CD4-positive, alpha-beta T cell (primary cell): ENCODE measurements at places on chromosomes 2 and 18. TPM values are rescaled to one million over a fixed set of nuclear protein-coding genes. Genes with fewer than 3 reads are reported as not detected.
A peak's percentile ranks its signal among the peaks of the same experiment; 100 is the strongest.

The ZNF892 gene
- total RNA-seq = 0.82 TPM

The GPR45 gene
- not detected for total RNA-seq

The CCDC85A gene
- not detected for total RNA-seq

The TXNDC2 gene
- total RNA-seq = not detected

The LANCL1 gene
- total RNA-seq = 23.3 TPM

The SULT1C4 gene
- not detected for total RNA-seq

The FHOD3 gene
- not detected for total RNA-seq

The GATA6 gene
- total RNA-seq = 0.08 TPM

The LRRTM4 gene
- total RNA-seq = not detected

DNA sequence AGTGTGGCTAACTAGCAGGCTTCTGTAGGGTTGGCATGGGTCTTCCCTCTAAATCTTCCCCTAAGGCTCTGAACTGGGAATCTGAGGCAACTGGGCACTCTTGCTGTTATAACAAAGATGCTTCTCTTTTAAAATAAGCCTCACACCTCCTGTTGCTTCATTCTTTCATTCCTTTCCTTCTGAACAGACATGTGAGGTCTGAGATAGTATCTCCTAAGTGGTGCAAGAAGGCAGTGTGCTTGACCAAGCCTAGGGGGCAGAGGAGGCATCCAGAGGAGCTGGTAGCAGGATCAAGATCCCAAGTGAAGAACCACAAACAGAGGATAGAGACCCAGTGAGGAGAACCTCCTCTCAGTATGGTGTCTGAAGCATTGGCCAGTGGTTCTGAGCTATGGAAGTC is 90.9 kb downstream of the TTC27 start:
- no peak overlapping the region for H3K27ac ChIP-seq
- DNase-seq = no peak
- no peak overlapping the region for H3K4me3 ChIP-seq
- no peaks in the 10 kb centered on the region for H3K27me3 ChIP-seq
- no peaks in the 10 kb centered on the region for H3K4me1 ChIP-seq
- peaks cover 8% of the 10 kb centered on the region for H3K36me3 ChIP-seq

GRCh38 chr18:73880387-73880786 is 267.2 kb downstream of the FBXO15 start:
- no peaks in the 10 kb centered on the region for H3K4me1 ChIP-seq
- no peak for DNase-seq
- H3K36me3 ChIP-seq = no peaks in the 10 kb centered on the region
- no peak overlapping the region for H3K4me3 ChIP-seq
- H3K27ac ChIP-seq = no peak overlapping the region

GRCh38 chr18:31487246-31488015 is 10.5 kb upstream of the DSG2 start:
- no peak overlapping the region for H3K27ac ChIP-seq
- no peaks in the 10 kb centered on the region for H3K27me3 ChIP-seq
- H3K4me1 ChIP-seq = no peaks in the 10 kb centered on the region
- DNase-seq = no peak
- H3K36me3 ChIP-seq = no peaks in the 10 kb centered on the region

GRCh38 chr2:65867446-65867845 is 435.0 kb upstream of the SPRED2 start:
- no peak overlapping the region for H3K27ac ChIP-seq
- H3K4me1 ChIP-seq = no peaks in the 10 kb centered on the region
- no peak for DNase-seq
- H3K4me3 ChIP-seq = no peak overlapping the region
- peaks cover 4% of the 10 kb centered on the region for H3K27me3 ChIP-seq
- no peaks in the 10 kb centered on the region for H3K36me3 ChIP-seq

DNA sequence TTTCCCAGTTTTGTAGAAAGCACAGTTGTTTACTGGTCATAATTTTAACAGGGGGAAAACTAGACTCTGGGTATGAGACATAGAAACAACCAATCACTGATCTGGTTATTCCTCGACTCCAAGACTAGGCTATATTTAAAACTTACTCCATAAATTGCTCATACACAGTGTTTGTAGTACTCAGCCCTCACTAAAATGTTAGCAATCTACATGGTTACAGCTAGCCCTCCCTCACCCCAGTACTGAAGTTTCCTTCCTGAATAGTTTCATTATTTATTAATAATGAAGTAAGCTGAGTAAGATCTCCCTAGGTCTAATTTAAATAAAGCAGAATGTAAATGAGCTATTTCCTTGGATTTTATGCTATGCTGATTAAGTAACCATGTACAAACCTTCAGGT is 275.1 kb downstream of the CDH20 start:
- no peak for DNase-seq
- peaks cover 6% of the 10 kb centered on the region for H3K27me3 ChIP-seq
- no peak overlapping the region for H3K27ac ChIP-seq
- H3K36me3 ChIP-seq = no peaks in the 10 kb centered on the region
- H3K4me1 ChIP-seq = no peaks in the 10 kb centered on the region

- no peaks in the 10 kb centered on the region for H3K27me3 ChIP-seq
- no peaks in the 10 kb centered on the region for H3K4me1 ChIP-seq
- no peak overlapping the region for H3K27ac ChIP-seq
- peaks cover 32% of the 10 kb centered on the region for H3K36me3 ChIP-seq
Observed at GRCh38 chr2:64630752-64631151, 23.0 kb downstream of the SERTAD2 start.

DNA sequence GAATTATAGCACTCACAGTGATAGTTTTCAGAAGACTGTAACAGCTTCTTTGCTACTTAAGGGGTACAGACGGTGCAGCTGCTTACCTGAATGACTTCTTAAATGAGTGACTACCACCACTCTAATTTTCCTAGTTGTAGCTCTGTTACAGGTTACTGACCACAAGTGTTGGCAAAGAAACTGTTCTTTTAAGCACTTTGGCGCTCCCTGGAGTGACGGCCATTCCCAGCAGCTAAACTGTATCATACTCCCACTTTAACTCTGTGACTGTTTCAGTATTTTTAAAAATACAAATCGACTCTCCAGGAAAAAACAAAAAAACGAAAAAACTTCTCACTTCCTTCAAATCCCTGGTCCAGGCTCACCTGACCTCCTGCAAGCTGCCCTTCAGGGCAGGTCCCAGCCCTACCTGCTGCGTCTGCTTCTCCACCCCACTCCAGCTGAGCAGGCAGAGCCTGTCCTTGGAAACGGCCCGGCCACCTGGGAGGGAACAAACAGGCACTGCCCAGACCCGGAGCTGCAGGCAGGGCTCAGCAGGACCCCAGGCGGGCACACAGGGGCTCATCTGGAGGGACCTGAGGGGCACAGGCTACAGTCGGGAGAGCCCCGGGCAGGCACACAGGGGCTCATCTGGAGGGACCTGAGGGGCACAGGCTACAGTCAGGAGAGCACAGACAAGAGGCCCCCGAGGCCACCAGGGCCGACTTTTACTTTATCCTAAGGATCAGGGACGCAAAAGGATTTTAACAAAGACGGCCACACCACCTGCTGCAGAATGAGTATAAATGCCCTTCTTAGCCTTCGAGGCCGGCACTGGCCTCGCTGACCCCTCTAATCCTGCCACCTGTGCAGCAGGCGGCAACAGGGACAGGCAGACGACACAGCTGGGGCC is 24.5 kb downstream of the SLC66A2 start:
- H3K4me1 ChIP-seq = peaks cover 3% of the 10 kb centered on the region
- no peak overlapping the region for H3K4me3 ChIP-seq
- H3K27ac ChIP-seq = no peak overlapping the region
- H3K27me3 ChIP-seq = no peaks in the 10 kb centered on the region
- DNase-seq = no peak
- H3K36me3 ChIP-seq = peaks cover 33% of the 10 kb centered on the region

- H3K27me3 ChIP-seq = no peaks in the 10 kb centered on the region
- H3K4me3 ChIP-seq = no peak overlapping the region
- H3K4me1 ChIP-seq = no peaks in the 10 kb centered on the region
- H3K27ac ChIP-seq = no peak overlapping the region
- H3K36me3 ChIP-seq = no peaks in the 10 kb centered on the region
Observed at GRCh38 chr2:191335875-191336464, 90.8 kb downstream of the MYO1B start.

- H3K27ac ChIP-seq = no peak overlapping the region
- H3K27me3 ChIP-seq = no peaks in the 10 kb centered on the region
- H3K4me1 ChIP-seq = no peaks in the 10 kb centered on the region
- H3K4me3 ChIP-seq = no peak overlapping the region
- DNase-seq = no peak
- no peaks in the 10 kb centered on the region for H3K36me3 ChIP-seq
Observed at GRCh38 chr18:44636241-44636640, 44.4 kb upstream of the SETBP1 start.

GRCh38 chr2:69065735-69066336 is 52.9 kb downstream of the ANTXR1 start:
- H3K27ac ChIP-seq = no peak overlapping the region
- H3K36me3 ChIP-seq = no peaks in the 10 kb centered on the region
- no peak for DNase-seq
- peaks cover 14% of the 10 kb centered on the region for H3K27me3 ChIP-seq

DNA sequence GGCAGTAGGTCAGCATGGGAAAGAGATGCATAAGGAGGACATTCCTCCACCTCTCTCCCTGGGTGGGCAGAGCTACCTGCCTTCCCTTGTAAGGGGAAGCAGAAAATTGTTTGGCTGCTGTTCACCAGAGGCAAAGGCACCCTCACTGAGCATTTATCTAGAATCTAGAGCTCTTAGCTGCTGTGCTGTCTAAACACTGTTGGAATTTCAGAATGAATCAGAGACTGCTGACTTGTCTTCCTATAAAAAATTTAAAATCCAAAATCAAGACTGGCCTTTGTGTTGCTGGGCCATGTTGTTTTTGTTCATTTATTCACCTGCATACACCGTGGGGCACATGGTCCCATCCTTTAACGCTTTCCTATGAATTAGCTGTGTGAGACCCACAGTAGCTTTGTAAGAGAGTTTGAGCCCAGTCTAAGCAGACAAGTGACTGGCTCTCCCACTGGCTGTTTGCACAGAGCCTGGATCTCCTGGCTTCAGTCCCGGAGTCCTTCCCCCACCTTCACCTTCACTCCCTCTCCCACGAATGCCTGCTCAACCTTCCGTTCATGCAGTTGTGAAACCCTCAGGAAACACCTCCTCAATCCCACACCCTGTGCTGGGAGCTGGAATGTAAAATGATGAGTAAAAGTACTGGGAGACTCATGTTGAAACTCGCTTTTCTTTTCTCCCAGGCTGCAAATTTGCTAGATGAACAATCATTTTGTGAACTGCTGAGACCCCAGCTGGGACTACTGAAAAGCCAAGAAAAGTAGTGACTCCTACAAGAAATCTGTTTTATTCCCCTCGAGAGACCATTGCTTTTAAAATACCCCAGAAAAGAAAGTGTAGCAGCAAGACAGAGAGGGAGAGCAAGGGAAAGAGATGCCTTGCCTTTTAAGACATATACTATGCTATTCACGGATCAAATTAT is 76.2 kb downstream of the FAM168B start:
- DNase-seq = no peak
- no peak overlapping the region for H3K27ac ChIP-seq
- H3K27me3 ChIP-seq = peaks cover 6% of the 10 kb centered on the region
- no peaks in the 10 kb centered on the region for H3K36me3 ChIP-seq
- no peaks in the 10 kb centered on the region for H3K4me1 ChIP-seq

- H3K4me1 ChIP-seq = no peaks in the 10 kb centered on the region
- H3K4me3 ChIP-seq = no peak overlapping the region
- no peaks in the 10 kb centered on the region for H3K36me3 ChIP-seq
- H3K27ac ChIP-seq = no peak overlapping the region
- no peaks in the 10 kb centered on the region for H3K27me3 ChIP-seq
Observed at GRCh38 chr2:221104361-221104811, 467.7 kb downstream of the EPHA4 start.

- H3K4me1 ChIP-seq = peaks cover 10% of the 10 kb centered on the region
- no peaks in the 10 kb centered on the region for H3K27me3 ChIP-seq
- no peak overlapping the region for H3K27ac ChIP-seq
- H3K36me3 ChIP-seq = peaks cover 29% of the 10 kb centered on the region
Observed at GRCh38 chr2:97651114-97651513, 5.3 kb downstream of the COX5B start.

DNA sequence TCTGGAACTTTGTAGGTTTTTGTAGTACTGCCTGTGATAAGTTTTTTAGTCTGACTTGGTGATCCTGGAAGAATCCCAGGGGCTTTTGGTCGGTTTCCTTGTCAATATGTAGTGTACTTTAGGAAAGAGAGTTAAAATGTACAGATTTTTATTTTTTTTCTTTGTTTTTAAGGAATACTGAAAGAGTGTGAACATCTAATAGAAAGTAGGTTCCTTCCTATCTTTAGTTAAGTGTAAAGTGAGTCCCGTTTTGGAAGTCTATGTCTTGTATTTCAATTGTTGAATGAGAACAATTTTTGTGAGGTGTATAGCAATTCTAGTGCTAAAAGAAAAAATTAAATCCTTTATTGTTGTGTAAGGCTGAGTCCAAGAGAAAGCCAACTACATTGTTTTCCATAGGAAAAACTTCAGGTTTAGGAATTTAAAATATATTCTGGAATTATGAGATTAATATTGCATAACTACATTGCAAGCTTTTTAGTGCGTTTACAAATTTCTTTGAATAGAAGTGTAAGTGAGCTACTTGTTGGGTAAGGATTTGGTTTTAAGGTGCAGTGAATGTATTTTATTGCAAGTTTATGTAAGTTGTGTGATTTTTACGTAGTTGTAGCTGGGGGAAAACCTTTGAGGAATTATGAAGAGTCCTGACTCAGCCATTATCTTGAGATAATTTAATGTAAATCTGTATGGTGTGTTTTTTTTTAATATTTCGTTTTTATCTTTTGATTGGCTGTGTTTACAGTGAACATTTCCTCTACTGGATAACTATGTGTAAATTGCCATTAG is 1.7 kb downstream of the VAPA start:
- H3K27me3 ChIP-seq = no peaks in the 10 kb centered on the region
- peaks cover 35% of the 10 kb centered on the region for H3K4me1 ChIP-seq
- H3K4me3 ChIP-seq = peak overlapping the region; percentile 68
- no peaks in the 10 kb centered on the region for H3K36me3 ChIP-seq
- no peak for DNase-seq

GRCh38 chr2:219016721-219017120 is 23.5 kb upstream of the CRYBA2 start:
- no peaks in the 10 kb centered on the region for H3K4me1 ChIP-seq
- H3K27me3 ChIP-seq = no peaks in the 10 kb centered on the region
- no peak overlapping the region for H3K27ac ChIP-seq
- no peak for DNase-seq
- H3K4me3 ChIP-seq = no peak overlapping the region

DNA sequence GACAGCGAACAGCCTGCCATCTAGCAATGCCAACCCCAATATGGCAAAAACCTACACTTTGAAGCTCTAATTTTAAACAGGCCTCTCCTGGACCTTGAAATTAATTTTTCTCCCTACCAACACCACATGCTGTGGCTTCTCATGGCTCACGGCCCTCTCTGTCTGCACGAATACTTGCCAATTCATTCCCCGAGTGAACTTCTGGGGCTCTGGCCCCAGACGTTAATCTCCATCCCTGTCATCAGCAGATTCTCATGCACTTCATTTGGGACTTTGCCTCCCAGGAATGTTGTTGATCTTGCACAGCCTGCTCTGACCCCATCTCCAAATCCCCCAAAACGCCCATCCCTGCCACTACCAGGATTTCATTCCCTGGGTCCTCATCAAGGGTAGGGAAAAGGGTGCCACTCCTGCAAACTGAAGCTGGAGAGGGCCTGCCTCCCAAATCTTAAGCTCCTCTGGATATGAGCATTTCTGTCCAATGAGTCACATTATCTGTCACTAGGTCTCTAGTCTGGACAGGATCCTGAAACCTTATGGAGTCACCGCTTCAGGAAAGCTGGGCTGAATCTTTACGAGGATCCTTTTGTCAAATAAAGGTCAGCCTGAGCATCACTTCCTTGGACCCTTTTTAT is 10.4 kb downstream of the FIGLA start:
- H3K27ac ChIP-seq = no peak overlapping the region
- no peaks in the 10 kb centered on the region for H3K4me1 ChIP-seq
- no peak overlapping the region for H3K4me3 ChIP-seq
- no peak for DNase-seq
- H3K27me3 ChIP-seq = no peaks in the 10 kb centered on the region
- no peaks in the 10 kb centered on the region for H3K36me3 ChIP-seq
